Activated T-helper 1 cell treated with anti-CD3 and anti-CD28 coated beads, Interleukin-2, amount 50 U/mL, for 16 hours (primary cell): ENCODE measurements at places on chromosomes 7 and 10.

DNA sequence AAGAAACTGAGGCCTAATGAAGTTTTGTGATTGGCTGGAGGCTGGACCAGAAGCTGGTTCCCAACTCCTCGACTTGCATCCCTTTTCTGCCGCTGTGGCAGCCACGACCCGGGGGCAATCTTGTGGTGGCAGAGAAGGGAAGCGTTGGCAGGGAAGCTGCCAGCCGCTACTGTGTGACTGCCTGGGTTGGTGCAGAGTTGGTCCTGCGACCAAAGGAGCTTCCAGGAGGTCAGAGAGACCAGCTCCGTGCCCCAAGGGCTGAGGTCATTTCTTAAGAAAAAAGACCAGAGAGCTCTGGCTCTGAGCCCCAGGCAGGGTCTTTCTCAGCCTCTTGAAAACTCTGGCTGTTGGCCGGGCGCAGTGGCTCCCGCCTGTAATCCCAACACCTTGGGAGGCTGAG lies 47.2 kb downstream of the PRF1 start:
- no peak for DNase-seq

- DNase-seq = no peak
These were observed 30.9 kb downstream of the RHOBTB1 start for GRCh38 chr10:60913071-60913470.

GRCh38 chr7:15684871-15685270 lies 1.6 kb downstream of the MEOX2 start:
- no peak for DNase-seq

- no peak for DNase-seq
These were observed 179.7 kb upstream of the WDR11 start for GRCh38 chr10:120671491-120671890.

DNA sequence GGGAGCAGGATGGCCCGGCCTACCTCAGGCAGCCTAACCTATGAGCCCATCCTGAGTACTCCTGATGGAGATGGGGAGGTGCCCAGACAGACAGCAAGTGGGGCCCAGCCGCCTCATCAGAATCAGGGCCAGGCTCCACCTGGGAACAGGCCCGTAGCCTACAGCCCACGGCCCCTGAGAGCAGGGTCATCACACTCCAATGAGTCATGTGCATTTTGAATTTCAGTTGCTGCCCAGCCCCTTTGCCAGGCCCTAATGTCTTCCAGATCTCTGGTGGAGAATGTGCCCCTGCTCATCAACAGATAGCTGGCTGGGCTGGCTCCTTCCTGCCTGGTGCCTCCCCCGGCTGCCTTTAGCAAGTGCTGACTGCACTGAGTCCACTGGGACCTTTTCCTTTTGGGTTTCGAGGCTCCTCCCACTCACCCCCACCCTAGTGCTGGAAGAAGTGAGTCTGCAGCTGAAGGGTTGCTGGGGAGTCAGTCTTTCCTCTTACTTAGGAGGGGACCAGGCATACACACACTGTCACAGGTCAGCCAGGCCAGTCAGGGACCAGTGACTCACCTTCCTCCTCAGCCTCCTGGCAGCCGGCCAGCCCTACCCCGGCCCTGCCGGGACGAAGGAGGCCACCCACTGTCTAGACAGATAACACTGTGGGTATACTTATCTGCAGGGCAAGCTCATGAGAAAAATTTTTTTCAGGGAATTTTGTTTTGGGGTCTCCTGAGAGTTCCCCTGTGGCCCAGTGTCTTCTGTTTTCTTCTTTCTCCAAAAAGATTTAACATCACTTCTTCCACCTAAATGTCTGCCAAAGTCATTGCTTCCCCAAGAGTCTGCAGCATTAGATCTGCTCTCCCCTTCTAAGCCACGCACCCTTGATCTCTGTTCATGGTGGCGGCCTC lies 9.1 kb upstream of the ASIC3 start:
- DNase-seq = no peak

DNA sequence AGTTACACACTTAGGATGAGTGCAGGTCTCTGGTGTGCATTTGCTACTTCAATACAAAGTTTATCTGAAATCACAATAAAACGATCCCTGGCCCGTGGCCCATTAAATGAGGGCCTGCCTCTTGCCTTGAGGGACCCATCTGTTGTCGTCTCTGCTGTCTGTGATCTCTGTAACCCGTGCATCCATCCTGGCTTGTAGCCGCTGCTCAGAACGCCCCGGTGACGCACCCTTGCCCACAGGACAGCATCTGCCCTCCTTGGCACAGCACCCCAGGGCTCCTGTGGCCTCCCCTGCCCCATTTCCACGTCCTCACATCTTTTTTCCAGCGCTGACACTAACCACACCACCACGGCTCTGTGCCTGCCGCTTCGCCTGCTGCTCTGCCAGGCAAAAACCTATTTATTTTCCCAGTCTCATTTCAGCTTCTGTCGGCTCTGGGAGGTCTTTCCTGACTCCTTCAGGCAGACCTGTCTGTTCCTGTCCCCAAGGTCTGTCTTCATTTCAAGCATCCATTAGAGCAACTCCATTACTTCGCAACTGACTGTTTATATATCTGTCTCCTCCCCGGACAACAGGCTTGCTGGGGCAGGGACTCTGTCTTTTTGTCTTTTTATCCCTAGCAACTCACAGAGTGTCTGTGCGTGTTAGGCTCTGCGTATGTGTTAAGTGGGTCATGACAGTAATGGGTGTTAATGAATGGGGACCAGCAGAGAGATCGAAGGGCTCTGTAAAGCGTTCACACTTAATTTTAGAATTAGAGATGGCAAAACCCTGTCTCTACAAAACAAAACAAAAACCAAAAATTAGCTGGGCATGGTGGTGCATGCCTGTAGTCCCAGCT lies 16.4 kb downstream of the CARD11 start:
- no peak for DNase-seq

GRCh38 chr10:70331486-70332268 lies 47.9 kb upstream of the NPFFR1 start:
- no peak for DNase-seq

- DNase-seq = no peak
These were observed 96.4 kb downstream of the CARD11 start for GRCh38 chr7:2947058-2947780.

GRCh38 chr7:119647286-119647685 lies 625.7 kb upstream of the KCND2 start:
- DNase-seq = no peak

DNA sequence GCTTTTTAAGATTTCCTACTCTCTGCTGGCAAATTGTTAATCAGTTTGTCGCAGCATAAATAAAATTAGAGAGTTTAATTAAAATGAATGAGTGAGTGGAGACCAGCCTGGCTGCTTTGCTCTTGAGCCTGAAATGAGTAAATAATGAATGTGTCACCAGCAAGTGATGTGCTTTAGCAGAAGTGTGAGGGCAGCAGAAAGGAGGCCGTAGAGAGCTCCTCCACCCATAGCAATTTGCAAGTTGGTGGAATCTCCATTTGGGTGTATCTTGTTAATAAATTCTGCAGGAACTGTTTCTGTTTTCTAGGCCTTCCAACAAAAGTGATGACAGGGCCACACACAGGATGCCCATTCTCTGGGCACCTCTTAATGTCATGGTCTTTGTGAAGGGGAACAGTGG lies 18.8 kb upstream of the ERCC6 start:
- no peak for DNase-seq

- no peak for DNase-seq
These were observed 57.8 kb downstream of the ZRANB1 start for GRCh38 chr10:124999433-125000365.

DNA sequence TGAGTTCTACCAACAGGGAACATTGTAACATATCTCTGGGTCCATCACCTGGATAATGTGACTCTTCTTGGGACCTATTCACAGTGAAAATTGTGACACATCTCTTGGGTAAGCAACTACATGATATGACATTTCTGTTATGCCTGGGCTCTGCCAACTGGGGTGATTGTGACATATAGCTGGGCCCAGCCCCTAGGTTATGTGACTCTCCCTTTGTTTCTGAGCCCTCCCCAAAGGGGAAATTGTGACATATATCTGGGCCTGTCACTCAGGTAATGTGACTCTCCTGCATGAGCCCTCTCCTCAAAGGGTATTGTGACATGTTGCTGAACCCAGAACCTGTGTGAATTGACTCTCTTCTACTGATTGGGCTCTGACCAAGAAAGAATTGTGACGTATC lies 22.4 kb upstream of the ZNF107 start:
- no peak for DNase-seq

GRCh38 chr10:15387021-15387420 lies 15.9 kb upstream of the FAM171A1 start:
- DNase-seq = no peak

DNA sequence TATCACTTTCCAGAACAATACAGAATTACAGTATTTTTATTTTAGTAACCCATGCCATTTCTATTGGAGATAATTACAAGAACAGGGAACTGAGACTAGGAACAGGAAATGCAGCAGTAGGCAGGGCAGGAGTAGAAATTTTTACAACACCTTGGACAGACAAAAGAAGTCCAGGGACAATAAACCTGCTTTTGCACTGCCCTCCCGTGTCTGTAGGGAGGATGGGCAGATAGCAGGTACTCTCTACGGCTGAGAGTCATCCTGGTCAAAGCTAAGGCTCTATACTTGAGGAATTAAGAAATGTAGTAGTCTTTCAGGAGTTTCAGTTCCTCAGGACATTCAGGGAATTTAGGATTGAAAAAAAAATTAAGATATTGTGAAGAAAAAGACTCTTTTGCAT lies 63.4 kb downstream of the VAX1 start:
- no peak for DNase-seq

DNA sequence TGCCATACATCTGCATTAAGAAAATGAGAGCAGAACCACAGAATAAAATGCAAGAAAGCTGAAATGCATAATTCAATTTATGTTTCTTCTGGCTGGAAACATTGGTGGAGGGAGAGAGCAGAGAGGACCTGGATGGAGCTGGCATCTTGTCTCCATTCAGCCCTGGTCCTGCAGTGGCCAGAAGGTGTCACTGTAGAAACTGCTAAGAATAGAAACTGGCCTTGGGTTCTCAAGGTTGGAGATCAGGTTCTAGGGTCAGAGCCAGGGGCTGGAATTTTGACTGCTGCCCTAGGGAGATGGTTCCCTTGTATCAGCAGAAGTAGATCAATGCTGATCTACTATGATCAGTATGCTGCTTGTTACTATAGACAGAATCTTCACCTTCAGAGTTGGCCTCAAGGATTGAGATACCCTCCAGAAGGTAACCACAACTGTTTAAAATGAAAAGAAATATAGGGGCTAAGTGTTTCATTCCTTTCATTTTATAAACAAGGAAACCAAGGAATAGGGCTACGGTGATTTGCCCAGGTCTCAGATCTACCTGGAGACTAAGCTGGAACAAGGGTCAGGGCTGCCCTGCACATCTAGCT lies 13.1 kb downstream of the TAS2R41 start:
- no peak for DNase-seq

DNA sequence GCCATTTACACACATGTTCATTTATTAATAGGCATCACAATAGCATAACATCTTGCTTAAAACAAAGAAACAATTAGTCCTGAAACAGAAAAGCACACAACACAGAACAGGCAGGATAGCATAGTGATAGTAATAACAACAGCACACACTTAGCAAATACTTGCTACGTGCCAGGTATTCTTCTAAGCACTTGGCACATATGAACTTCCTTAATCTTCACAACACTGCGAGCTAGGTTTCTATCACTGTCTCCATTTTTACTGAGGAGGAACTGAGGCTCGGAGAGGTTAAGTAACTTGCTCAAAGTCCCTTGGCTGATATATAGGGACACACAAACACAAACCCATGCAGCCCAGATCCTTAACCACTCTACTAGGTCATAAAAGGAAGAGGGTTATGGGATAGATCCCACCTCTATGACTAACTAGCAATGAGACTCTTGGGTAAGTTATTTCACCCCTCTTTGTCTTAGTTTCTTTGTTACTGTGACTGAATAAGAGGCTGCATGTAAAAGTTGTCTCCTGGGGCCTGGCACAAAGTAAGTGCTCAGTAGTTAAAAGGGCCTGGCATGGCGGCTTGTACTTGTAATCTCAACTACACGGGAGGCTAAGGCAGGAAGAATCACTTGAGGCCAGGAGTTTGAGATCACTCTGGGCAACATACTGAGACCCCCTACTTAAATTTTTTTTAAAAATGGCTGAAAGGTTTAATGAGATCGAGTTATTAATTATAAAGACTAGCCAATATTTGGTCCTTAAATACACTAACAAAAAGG lies 181.0 kb upstream of the RHOBTB1 start:
- no peak for DNase-seq

GRCh38 chr7:138892812-138893211 lies 88.4 kb downstream of the KIAA1549 start:
- no peak for DNase-seq

DNA sequence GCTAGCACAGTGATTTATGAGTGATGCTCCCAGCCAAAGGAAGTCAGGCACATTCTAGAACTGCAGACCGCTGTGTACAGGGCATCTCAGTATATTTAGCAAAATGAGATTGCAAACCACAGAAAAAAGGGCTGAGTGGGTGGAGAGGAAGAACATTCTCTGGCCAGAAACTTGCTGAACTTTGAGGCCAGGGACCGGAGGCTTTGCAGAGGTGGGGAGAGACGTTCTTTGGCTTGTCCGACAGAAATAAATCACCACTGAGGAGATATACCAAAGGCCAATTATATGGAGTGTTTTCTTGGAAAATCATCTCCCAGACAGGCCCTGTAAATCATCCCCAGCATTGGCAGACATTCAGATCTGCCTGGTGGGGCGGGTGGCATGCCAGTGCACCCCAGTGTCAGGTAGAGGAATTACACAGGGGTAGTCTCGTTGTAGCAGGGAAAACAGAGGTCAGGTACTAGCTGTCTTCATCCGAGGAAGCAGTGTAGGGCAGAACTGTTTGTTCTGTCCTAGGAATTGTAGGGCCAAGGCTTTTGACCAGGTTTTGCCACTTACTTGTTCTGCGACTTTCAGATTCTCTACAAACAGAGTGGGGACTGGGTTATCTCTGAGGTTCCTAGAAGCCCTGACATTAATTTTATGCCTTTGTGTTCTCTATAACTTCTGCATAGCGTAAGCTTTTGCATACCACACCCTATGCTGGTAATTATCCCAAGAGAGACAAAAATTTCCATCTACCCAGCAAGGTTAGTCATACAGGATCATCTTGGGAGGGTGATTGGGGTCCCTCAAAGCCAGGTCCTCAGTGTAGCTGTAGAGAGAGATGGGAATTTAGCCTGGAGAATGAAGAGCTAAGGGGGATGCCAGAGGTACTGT lies 655.6 kb downstream of the LRMDA start:
- DNase-seq = no peak

DNA sequence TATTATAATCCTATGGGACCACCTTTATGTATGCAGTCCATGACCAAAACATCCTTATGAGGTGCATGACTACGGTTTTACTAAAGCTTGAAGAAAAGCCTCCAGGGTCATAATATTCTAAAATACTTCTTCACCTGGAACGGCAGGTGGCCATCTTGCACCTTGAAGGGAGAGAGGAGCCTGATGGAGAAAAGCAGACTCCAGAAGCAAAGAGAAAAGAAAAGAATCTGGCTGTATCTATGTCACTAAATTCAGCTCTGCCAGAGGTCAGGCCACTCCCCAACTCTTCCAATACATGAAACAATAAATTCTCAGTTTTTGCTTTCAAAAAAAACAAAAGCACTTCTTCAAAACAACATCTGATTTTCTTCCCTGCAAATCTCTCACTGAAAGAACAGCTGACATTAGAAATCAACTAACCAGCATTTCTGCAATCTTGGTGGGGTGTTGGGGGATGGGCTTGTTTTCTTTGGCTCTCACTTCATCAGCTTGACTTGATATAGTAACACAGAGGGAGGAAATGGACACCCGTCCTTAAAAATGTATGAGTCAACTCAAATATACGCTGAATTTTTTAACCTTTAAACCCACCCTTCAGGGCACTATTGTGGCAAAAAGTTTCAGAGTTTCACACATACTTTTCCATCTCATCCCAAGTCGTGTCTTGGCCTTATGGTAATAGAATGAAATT lies 21.7 kb downstream of the HIBADH start:
- no peak for DNase-seq
